Omental fat pad (tissue), 4 donors: ENCODE measurements at places on chromosomes 6 and 20.

- no peak for DNase-seq
Observed at GRCh38 chr6:10014557-10014956, 400.3 kb downstream of the TFAP2A start.

GRCh38 chr6:43457643-43458042 lies 2.3 kb upstream of the DLK2 start:
- no peak for DNase-seq

- DNase-seq: no peak
Observed at GRCh38 chr20:46652699-46653098, 1.4 kb upstream of the SLC13A3 start.

- no peak for DNase-seq
Observed at GRCh38 chr6:35049900-35050756, 91.0 kb downstream of the TCP11 start.

DNA sequence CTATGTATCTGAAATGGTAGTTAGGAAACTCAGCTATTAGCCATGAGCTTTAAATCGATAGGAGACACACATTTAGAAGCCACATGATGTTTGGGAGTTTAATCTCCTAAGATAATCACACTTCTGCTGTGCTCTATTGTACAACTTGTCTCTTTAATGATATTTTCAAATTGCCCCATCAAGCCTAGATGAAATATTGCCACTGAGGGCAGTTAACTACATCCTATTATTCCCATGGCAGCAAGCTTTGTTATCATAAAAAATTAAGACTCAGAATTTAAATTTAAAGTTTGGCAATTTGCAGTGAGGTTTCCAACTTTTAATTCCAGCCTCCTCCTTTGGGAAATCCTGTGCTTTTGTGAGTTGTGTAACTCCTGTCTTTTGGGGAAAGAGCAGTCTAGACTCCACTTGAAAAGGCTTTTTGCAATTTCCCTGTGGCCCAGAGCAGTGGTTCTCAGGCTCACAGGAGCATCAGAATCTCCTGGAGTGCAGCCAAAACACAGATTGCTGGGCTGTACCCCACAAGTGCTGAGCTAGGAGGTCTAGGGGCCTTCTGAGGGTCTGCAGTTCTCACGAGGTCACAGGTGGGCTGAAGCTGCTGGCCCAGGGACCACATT lies 792.4 kb downstream of the QKI start:
- DNase-seq: no peak

- DNase-seq: no peak
Observed at GRCh38 chr20:22866812-22867341, 168.2 kb upstream of the SSTR4 start.

DNA sequence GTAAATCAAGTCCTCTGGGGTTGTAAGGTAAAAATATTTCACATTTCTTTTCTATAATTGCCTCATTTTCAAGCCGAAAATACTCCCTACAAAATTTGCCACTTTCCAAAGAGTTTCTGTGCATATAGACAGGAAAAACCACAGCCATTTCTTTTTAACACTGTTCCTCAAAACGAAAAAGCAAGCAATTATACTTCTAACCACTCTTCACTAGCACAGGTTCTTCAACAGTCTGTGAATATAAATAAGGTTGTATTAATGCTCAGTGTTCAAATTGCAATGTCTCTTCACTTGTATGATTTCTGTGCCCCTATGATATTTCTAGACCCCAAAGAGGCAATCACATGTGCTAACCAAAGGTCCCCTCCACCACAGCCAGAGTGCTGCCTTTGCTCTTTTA lies 206.0 kb downstream of the SIM1 start:
- no peak for DNase-seq
